HFFc6 (cell line): ENCODE measurements at places on chromosomes 6 and 20. TPM values are rescaled to one million over a fixed set of nuclear protein-coding genes. Genes with fewer than 3 reads are reported as not detected.

Gene GPLD1
- total RNA-seq = 0.37 to 0.42 TPM (median 0.39 TPM) in 3 replicates

- no peak for DNase-seq
Measured at GRCh38 chr20:6185268-6185667, 62.4 kb upstream of the FERMT1 start.

DNA sequence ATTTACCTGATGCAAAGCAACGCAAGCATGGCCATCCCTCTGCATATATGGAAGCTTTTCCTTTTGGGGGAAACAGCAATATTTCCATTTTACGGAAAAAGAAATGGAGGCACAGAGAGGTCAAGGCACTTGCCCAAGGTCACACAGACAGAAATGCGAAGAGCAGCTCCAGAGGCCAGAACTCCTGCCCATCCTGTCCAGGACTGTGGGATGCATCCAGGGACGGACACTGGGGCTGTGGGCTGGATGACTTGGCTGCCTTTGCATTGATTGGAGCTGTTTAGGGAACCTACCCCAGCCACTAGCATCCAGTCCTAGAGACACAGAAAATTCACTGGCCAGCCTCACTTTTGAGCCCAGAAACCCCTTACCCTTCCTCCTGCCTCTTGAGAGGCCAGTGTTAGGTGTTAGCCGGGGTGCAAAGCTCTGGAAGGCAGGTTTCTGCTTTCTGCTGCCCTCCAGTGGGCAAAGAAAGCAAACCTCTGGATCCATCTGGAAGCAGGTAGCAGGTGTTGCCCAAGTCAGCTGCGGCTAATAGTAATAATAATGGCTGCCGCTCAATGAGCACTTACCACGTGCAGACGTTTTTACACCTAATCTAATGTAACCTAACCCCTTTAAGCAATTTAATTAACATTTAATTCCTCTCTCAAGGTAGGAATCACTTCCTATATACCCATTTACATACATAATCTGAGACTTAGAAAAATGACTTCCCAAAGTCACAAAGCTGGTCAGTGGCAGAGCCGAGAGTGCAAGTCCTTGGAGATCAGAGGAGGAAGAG lies 31.7 kb upstream of the CCN5 start:
- no peak for DNase-seq

Gene CCR6
- total RNA-seq = not detected in 3 replicates

GRCh38 chr20:21607971-21608725 lies 94.3 kb upstream of the NKX2-2 start:
- DNase-seq = no peak

Gene STMND1
- not detected in 3 replicates for total RNA-seq

Gene PDE7B
- total RNA-seq = 0.83 to 5.4 TPM (median 1.2 TPM) in 3 replicates

GRCh38 chr20:18857640-18858039 lies 44.1 kb downstream of the SCP2D1 start:
- DNase-seq = no peak

DNA sequence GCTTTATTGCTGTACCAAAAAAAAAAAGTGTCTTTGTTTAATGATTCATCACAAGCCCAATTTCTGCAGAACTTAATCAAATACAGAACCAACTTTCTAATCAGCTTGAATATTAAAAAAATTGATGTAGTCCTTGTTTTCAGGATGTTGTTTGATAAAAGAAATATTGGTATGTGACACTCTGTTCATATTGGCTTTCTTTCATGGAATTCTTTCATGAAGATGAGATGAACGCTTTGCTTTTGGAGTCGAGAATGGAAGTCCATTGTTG lies 184.3 kb downstream of the ZNF217 start:
- DNase-seq = no peak

Gene OR12D3
- not detected in 3 replicates for total RNA-seq

DNA sequence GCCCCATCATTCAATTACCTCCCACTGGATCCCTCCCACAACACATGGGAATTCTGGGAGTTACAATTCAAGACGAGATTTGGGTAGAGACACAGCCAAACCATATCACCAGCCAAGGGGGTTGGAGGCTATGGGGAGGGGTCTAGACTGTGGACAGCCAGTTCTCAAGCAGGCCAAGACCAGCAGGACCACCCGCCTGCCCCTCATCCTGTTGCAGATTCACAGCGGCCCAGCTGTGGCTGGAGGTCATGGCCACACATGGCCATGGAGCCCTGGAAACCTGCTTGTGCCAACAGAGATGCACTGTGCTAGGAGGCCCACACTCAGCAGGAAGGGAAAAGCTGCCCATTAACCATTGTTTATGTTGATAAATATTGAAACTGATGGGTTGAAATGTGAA lies 240.5 kb downstream of the TTLL2 start:
- DNase-seq = no peak

Gene EGFL8
- 3.5 to 4.8 TPM (median 3.6 TPM) in 3 replicates for total RNA-seq

Gene RAB44
- total RNA-seq = 0.43 to 0.44 TPM in 2 of 3 replicates, not detected in the other
